ENCODE measurements at places on chromosomes 1 and 21.

DNA sequence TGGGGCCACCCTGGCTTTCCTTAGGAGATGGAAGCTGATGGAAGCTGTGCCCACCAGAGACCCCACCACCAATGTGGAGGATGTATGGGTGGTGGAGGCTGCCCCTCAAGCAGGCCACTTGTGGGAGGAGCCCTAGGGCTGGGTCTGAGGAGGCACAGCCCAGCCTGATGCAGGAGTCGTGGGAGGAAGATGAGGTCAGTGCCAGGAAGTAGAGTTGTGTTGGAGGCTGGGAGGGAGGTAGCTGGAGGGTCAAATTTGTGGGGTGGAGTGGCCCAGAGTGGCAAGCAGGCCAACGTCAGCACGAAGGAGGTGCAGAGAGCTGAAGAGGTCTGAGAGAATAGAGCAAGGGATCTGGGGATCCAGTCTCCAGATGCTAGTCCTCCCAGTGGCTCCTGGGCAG, 119.0 kb upstream of the USP24 start:
- DNase-seq: no peak

DNA sequence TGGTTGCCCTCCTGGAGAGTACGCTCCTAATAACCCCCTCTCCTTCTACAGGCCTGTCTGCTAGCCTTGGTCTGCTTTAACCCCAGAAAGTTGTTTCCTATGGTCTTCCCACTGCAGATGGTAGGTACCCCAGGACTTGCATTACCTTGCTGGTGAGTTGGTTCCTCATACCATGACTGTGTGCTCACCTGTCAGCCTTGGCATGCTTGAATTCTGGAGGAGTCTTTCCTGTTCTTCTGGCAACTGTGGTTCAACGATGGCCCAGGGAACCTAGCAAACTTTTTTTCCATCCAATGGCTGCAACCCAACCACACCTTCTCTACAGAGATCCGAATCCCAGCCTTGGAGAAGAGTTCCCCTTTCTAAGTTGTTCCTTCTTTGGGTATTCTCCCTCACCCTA, 36.9 kb downstream of the RPS6KC1 start:
- DNase-seq: no peak

GRCh38 chr1:53505401-53505800, 46.2 kb downstream of the DMRTB1 start:
- DNase-seq: no peak

GRCh38 chr21:35573472-35574374, 486.6 kb downstream of the SETD4 start:
- DNase-seq: no peak

- DNase-seq: peak; percentile 9
Observed at GRCh38 chr1:147772570-147772969, 12.2 kb upstream of the GJA5 start.

DNA sequence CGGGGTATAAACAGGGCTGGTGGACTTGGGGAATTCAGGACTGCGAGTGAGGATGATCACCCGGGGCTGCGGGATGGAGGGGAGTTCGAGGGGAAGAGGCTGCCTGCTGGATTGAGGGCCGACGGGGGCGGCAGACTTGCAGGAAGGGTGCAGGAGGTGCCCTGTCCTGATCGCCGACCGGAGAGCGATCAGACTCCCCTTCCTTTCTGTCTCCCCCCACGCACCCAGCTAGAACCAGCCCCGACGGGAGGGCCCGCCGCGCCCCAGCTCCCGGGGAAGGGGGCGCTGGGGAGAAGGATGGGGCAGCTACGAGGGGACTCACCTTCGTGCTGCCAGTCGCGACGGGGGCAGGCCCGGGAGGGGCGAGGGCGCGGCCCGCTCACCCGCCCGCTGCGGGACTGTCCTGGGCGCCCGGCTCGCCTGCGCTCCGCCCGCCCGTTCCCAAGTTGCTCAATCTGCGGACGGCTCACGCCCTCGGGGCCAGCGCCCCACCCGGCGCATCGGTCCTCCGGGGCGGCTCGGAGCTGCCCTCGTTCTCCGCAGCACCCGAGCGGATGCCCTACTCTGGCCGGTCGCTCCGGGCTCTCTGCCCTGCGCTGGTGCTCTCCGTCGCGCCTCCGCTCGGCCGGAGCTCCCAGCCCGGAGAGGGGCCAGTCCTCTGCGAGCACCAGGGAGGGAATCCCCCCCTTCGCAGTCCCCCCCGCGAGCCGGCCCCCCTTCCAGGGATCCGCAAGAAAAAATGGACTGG, at the start of gene RSPO1:
Gene RSPO1 (minus strand): TSS at position 649 of the 748 bp plus-strand sequence. CDS start 5,231 bp downstream, outside the sequence.
- no peak for DNase-seq

- peak; percentile 65 for DNase-seq
Observed at GRCh38 chr1:43274125-43274803, 4.5 kb downstream of the TMEM125 start.

DNA sequence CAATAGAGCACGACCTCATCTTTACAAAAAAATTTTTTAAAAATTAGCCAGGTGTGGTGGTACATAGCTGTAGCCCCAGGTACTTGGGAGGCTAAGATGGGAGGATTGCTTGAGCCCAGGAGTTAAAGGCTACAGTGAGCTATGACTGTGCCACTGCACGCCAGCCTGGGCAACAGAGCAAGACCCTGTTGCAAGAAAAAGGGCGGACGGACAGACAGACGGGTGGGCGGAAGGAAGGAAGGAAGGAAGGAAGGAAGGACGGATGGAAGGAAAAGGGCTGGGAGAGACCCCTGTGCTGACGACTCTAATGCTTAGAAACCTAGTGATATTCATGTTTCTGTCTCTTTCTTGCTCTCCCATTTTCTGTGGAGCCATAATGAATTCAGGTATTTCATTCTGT, 14.4 kb downstream of the PI4KB start:
- no peak for DNase-seq

- DNase-seq: peak; percentile 23
Observed at GRCh38 chr1:240293706-240294105, 202.0 kb downstream of the FMN2 start.

DNA sequence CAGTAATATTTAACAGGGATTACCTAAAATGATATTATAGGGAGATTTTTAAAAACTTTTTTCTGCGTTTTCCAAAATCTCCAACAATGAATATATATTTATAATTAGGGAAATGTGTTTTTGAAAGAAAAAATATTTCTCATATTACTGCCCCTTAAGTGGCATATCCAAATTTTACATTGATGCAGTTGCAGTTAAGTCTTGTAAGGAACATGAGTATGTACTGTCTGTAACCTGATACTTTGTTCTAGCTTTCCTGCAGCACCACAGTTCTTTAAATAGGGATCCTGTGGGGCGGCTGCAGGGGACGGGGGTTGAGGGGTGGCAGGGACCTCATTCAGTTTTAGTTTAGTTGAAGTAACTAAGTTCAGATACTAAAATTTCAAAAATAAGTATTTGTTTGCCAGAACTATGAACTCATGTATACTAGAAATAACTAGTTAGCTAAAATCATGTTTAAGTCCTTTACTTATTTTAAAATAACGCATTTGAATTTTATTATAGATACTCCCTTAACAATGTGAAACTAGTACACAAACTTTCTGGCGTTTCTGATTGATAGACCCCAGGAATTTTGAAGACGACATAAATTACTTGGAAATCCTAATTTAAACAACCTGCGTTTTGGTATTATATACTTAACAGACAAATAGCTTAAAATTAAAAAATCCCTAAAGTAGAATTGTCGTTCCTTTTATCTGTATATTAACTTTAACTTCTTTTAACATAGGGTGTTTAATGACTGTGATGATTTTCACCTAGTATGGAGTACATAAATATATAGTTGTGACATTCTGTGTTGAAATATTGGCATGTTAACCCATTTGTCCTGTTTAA, 639 bp upstream of the DNAJB4 start:
- DNase-seq: peak; percentile 82

DNA sequence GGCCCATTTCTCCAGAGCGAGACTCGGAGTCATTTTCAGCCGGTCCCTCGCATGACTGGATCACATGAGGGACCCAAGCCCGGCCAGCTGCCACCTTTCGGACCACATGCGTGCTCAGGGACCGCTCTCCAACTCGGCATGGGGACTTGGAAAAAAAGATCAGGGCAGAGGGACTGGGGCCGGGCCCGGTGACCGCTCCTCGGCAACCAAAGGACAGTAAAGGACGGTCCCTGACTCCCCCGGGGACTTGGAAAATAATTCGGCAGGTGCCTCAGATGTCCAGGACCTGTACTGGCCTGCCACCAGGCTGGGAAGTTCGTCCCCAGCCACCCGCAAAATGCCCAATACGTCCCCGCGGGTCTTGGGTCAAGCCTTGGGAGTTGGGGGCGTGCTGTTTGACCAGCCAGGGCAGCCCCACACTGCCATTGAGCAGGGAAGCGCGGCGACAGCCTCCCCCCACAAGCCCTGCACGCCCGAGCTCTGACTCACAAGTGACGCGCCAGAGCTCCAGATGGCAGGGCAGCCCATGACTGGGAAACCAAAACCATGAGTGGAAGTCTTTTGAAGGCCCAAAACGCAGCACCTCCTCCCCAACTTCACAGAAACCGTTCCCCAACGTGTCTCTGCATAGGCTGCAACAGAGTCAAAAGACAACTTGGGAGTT, 134.5 kb downstream of the LIPI start:
- no peak for DNase-seq
